Left forelimb (tissue), 1 donor: ENCODE measurements at places on chromosomes 13 and 19.

DNA sequence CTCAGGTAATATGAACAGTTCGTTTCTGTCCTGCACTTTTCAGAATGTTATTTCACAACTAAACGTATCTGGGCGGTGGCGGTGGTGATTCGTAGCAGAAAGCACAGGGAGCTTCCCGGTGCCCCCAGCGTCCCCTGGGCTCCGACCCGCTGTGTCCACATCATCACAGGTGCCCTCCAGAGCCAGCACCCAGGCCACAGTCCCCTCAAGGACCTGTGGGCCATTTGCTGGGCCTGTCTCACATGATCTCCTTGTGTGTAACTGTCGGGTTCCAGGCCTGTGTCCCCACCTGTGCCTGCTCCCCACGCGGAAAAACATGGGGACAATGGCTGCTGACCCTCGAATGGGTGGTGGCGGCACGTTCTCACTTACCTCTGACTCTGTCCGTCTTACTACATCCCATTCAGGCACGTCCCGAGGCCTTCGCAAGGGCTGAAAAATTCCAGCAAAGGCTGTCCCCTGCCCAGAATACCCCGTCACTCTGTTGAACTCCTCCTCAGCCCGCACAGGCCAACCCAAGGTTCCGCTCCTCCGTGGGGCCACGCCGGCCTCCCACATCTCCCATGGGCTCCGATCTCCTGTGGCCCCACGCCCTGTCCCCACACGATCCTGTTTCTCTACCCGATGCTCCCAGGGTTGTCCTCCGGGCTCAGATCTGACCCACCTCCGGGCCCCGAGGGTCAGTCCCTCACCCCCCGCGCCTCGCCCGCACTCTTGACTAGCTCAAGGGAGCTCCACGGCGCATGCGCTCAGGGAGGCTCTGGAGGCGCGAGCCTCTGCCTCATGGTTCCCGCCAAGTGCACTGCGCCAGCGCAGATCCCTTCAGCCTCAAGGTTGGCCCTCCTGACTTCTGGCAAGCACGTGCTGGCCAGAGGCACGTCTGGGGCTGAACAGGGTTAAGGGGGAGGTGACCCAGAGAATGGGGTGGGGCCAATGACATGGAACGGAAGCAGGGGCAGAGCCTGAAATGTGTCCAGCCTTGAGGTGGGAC, 21.2 kb downstream of the DEDD2 start:
- DNase-seq: no peak

DNA sequence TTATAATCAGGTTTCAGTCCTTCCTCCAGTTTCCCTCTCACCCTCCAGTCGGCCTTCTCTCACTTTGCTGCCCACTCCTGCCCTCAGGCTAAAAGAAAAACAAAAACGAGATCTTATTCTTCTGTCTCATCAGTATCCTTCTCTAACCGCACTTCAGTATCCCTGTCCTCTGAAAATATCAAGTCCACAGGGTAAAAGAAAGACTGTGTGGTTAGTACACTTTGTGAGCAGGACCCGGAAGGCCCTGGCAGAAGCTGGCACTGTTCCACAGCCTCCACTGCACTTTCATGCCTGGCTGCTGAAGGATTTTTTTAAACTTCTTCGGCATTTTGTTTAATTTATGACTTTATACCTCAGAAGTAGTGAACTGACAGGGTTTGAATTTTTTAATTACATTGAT, 51.8 kb downstream of the TM9SF2 start:
- DNase-seq: no peak

DNA sequence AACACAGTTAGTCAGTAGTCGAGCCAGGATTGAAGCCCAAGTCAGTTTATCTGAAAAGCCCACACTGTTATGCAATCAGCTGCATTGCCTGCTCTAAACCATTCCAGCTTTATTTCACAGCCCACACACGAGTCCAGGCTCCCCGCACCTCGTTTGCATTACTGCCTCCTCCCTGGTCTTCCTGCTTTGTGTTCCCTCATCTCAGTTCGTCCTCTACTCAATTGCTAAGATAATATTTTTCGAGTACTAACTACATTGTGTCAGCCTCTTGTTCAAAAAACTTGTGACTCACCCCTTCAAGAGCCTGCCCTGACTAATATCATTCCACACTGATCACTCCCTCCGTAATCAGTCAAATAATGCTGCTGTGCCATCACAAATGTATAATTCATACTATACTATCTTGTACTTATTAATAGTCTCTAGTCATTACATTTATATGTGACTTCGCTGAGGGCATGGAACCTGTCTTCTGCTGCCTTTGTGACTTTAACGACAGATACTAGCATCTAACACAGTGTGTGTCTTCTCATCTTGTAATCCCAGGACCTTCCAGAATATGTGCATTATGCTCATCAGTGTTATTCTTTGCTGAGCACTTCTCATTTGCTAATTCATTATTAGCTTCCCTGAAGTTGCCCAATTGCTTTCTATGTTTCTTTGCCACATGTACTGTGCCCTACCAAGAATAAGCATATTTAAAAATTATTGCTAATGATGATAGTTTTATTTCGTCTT, 26.2 kb upstream of the WDFY2 start:
- no peak for DNase-seq

DNA sequence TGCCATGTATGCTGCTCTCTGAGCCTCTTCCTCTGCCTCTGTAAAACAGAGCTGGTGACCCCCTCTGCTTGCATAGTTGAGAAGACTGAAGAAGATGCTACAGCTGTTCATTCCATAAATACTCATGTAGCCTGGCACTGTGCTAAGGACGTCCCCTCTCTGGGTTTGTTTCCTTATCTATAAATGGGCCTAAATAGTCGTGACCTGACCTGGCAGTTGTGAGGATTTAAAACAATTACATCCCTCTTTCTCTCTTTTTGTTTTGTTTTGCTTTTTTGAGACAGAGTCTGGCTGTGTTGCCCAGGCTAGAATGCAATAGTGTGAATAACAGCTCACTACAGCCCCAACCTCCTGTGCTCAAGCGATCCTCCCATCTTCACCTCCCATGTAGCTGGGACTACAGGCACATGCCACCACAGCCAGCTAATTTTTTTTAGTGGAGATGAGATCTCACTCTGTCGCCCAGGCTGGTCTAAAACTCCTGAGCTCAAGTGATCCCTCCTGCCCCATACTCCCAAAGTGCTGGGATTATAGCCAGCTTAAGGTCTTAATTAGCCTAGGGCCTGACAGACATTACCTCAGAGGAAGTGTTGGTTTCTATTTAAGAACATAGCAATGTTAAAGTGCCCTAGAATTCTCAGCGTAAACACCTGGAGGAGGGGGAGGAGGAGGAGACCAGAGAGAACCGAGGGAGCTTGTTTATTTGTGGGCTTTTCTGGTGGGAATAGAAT, 4.6 kb downstream of the WDR62 start:
- no peak for DNase-seq

GRCh38 chr13:52835071-52835839, 13.2 kb downstream of the PCDH8 start:
- DNase-seq: no peak

DNA sequence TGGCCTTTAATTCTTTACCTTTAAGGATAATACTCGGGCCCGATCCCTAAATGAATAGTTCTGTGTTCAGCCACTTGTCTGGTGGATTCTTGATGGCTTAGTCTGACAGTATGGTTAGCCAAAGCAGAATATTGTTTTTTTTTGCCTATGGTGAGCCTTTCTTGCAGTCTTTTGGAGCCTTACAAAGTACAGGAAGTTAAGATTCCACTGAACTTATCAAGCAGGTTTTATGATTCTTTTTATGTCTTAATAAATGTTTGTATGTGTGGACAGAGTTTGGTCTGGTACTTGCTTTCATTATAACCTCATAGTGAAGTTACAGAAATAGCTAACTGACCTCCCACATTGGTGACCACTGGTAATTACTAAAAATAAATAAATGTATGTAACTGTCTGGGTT, 17.1 kb downstream of the PCCA start:
- no peak for DNase-seq
